NCI-H1417 (cell line): ENCODE measurements at places on chromosomes 1 and 21.
A peak's percentile ranks its signal among the peaks of the same experiment; 100 is the strongest.

GRCh38 chr1:6634371-6635052 lies 9.8 kb downstream of the THAP3 start:
- peak; percentile 11 for DNase-seq

GRCh38 chr1:231610388-231610787 lies 16.2 kb upstream of the DISC1 start:
- DNase-seq = no peak

- DNase-seq = peak; percentile 50
Observed at GRCh38 chr1:167447521-167448136, 70.7 kb downstream of the CD247 start.

DNA sequence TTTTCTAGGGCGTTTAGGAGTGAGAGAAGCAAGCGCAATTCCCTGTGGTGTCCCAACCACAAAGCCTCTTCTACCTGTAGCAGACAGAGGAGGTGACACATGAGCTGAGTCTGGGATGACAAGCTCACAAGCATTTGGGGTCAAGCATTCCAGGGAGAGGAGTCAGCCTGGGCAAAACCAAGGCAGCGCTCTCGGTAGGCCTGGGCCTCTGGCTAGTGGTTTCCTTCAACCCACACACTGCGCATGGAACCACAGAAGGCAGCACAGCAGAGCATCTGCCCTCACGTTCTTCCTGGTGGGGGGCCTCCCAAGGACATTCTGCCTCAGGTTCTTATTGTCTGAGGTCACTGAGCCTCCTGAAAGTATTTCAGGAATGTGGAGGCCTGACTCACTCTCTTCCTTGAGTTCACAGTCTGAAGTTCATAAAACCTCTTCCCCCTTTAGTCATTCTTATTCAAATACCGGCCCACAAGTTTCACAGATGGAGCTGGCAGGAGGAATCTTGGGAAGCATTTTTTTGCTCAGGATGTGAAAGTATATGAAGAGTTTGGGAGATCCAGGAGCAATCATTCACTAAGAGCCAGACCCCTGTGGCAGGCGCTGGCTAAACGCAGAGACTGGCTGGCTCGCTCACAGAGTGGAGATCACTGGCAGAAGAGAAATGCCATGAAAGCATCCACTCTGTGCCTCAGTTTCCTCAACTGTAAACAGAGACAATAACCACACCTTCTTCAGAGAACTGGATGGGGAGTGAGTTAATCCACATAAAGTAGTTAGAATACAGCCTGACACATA lies 26.8 kb downstream of the CCN1 start:
- DNase-seq = no peak

DNA sequence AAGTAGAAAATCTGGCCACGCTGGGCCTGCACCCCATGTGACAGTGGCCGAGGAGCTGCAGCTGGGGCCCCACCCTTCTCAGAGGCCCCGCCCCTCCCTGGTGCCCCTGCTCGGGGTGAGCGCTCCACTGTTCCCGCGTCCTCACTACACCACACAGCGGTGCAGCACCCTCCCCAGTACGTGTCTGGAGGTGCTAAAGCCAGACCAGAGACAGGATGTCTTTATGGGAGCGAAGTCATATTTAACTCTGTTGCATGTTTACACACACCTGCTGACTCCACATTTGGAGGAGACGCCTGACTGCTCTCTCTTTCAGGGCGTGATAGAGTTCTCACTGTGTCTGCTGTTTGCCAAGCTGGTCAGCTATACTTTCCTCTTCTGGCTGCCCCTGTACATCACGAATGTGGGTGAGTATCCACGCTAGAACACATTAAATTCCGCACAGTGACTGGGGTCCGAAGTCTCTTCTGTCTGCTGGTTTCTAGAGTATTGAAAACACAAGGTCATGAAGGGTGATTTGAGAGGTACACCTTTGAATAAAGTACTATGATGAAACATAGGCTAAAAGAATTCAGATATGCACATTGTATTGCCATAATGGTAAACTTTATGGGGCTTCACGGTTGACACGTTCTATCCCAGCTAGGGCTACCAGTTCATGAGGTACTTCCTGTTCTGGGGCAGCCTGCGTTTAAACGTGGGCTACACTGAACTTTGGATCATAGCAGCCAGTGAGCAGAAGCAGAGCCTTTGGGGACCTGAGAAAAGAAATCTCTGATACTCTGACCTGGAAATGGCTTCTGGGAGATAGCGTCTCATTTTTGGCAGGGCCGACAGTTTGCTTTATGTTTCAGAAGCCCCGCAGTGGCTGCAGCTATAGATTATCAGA lies 48.4 kb downstream of the SLC37A1 start:
- DNase-seq = peak; percentile 73

GRCh38 chr1:223221686-223222085 lies 78.6 kb upstream of the TLR5 start:
- DNase-seq = no peak

DNA sequence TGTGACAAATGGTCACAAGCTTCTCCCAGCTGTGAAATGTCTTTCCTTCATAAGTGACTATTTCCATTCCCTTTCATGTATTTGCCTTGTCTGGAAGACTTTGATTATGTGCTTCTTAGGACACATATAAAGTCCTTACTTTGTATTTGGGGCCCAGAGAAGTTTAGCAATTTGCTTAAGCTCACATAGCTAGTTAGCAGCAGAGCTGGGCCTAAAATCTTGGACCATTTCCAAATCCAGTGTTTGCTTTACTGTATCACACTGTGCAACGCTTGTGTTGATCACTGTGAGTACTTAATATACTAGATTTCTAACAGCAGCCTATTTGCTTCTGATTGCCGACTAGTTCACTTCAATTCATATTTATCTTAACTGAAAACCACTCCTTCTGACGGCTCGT lies 2.2 kb upstream of the KCNA3 start:
- DNase-seq = peak; percentile 58

DNA sequence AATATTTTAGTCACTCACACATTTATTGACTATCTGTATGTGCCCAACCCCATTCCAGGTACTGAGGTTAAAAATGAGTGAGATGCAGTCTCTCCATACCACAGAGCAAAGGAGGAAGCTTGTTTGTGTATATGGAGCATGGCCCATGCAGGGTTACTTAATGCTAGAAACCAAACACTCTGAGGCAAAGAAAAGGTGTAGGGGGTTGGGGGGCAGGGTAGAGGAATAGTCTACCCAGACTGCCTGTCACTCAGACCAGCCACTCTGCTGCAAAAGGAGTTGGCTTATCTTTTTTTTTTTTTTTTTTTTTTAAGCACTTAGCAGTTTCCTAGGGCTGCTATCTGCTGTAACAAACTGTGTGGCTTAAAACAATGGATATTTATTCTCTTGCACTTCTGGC lies 19.8 kb downstream of the PGM1 start:
- DNase-seq = no peak

DNA sequence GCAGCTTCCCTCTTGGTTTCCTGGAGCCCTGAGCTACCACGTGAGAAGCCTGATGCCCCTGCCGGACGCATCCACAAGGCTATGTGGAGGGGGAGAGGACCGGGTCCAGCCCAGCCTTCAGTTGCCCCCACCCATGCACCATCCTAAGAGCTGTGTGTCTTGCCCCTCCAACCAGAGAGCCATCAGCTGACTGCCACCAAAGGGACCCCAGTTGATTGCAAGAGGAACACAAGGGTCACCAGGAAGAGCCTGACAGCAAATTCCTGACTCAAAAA lies 81.5 kb downstream of the GLIS1 start:
- DNase-seq = no peak

- no peak for DNase-seq
Observed at GRCh38 chr1:95223110-95223509, 10.9 kb upstream of the RWDD3 start.

GRCh38 chr1:65330822-65331221 lies 21.5 kb downstream of the DNAJC6 start:
- DNase-seq = no peak

DNA sequence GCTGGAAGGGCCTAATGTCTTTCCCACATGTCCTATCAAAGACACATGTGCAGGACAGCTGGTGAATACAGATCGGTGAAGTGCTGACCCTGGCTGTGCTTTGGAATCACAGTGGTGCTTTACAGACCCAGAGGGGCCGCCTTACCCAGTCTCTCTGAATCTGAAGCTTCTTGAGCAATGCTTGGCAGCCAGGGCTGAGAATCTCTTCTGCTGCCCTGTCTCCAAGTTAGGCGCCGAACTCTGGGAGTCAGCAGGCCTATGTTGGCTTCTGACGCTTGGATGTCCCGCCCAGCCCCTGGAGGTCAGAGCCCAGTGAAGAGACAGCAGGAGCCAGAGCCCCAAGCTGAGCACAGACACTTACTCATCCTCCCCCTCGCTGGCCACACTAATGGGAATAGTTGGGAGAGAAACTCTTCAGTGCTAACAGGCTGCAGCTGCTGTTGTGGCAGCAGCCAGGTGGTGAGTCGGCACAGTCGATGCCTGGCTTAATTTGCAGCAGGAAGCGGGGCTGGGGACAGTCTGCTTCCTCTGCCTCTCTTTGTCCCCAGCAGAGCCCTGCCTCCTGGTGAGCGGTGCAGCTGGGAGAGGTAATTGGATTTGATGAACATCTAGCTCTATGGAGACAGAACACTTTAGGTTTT lies 68.1 kb downstream of the URB2 start:
- DNase-seq = peak; percentile 87

GRCh38 chr1:12709696-12710095 lies 6.2 kb upstream of the AADACL3 start:
- DNase-seq = no peak

DNA sequence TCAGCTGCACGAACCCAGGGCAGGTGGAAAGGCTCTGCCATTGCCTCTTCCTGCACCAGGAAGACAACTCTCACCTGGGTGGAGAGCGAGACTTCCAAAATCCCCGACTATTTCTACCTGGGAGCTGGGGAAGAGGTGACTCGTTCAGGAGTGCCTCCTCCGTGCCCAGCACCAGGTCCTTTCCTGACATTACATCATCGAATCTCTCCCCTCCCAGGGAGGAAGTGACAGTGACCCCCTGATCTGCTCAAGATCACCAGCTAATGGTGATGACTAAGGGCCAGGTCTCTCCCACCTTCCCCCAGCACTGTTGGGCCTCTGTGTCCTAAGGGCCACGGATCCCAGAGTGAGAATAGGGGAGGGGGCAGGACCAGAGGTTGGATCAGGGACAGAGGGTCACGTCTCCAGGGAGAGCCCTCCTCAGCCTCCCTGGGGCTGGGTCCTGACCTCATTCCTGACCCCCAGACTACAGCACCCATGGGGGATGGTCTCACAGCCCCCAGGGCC lies 6.8 kb downstream of the MEGF6 start:
- DNase-seq = no peak

DNA sequence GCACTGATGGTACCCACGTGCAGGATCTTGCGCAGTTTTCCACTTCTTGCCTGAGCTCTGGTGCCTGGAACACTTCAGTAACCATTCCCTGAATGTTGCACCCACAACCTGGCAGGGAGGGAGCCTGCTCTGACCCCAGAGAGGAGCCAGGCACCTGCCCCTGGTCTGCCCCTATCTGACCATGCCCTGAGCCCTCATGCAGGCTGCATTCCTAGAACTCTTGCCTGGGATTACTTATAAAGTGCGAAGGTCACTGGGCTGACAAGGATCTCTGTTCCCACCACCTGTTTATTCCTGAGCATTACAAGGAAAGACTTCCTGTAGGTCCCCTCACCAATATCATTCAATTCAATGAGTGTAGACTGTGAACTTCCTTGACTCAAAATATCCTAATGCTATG lies 191.9 kb upstream of the FMN2 start:
- DNase-seq = no peak

- no peak for DNase-seq
Observed at GRCh38 chr21:32181457-32181856, 97.4 kb downstream of the MIS18A start.

DNA sequence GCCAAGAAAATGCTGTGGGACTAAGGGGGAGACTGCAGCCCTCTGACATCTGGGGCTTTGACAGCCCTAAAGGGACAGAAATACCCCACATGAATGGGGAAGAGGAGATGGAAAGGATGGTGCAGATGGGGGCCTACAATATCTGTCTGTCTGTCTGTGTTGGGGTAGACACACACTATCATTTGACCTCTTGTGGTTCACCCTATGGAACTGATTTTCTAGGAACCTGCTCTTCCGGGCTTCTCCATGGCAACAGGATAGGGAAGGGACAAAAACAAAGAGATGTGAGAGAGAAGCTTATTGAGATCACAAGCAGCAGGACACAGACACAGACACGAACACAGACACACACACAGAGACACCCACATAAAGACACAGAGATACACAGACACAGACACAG lies 17.1 kb downstream of the KIF21B start:
- DNase-seq = no peak

- DNase-seq = no peak
Observed at GRCh38 chr1:26553942-26554682, 24.6 kb downstream of the RPS6KA1 start.

GRCh38 chr1:27503844-27504587 lies 14.0 kb upstream of the WASF2 start:
- DNase-seq = no peak

GRCh38 chr1:9062846-9063245 lies 6.6 kb downstream of the SLC2A5 start:
- DNase-seq = no peak

GRCh38 chr1:72178266-72178665 lies 104.1 kb downstream of the NEGR1 start:
- no peak for DNase-seq

DNA sequence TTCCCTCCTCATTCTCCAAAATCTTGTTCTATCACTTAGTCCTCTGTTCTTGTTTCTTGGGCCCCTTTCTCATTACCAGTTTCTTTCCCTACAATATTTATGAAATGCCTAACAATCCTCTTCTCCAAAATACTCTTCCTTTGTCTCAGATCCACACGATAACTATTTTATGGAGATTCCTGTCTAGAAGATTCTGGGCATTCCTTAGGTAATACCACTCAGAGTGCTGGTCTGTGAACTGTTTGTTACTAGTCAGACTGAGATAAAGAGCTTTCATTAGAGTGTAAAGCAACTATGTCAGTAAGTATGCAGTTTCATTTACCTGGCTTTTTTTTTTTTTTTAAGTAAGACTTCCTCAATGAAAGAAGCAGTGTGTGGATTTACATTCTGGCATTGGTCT lies 18.1 kb upstream of the RCOR3 start:
- no peak for DNase-seq

- no peak for DNase-seq
Observed at GRCh38 chr1:247146671-247147070, 25.1 kb downstream of the ZNF124 start.

- peak; percentile 54 for DNase-seq
Observed at GRCh38 chr21:33023574-33024200, 2.0 kb upstream of the OLIG2 start.

GRCh38 chr21:42552407-42553336 lies 39.0 kb downstream of the SLC37A1 start:
- no peak for DNase-seq

GRCh38 chr21:28604946-28605537 lies 387.6 kb downstream of the LTN1 start:
- DNase-seq = no peak

- no peak for DNase-seq
Observed at GRCh38 chr1:201001962-201002361, 21.6 kb downstream of the KIF21B start.
